ENCODE measurements at places on chromosomes 5 and 9.

DNA sequence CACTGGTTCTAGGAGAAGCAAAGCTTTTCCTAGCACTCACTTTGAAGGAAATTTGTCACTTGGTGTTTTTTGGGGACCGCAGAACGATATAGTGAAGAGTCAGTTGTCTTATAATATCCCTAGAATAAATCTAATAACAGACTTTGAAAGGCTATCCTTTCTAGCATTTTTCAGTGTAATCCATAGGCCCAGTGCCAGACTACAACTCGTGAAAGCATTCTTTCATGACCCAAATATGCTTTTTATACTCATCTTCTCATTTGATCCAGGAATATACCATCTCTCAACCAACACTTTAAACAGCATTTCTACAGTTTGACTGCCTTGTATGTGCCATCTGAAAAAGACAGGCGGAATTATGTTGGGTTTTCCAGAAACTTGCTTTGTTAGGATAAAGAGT lies 104.0 kb downstream of the ERCC6L2 start:
- no peak overlapping the region for H3K27ac ChIP-seq
- DNase-seq, result no peak
- peaks cover 2% of the 10 kb centered on the region for H3K36me3 ChIP-seq
- no peaks in the 10 kb centered on the region for H3K27me3 ChIP-seq

DNA sequence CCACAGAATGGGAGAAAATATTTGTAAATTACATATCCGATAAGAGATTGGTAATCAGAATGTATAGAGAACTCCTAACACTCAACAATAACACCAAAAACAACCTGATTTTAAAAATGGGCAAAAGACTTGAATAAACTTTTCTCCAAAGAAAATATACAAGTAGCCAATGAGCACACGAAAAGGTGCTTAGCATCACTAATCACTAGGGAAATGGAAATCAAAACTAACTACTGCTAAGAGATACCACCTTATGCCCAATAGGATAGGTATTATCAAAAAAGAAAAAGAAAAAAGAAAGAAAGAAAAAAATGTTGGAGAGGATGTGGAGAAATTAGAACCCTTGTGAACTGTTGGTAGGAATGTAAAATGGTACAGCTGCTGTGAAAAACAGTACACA lies 212.1 kb downstream of the TLR4 start:
- DNase-seq, result peak; percentile 0
- no peaks in the 10 kb centered on the region for H3K4me1 ChIP-seq
- no peak overlapping the region for H3K4me3 ChIP-seq
- H3K27ac ChIP-seq, result no peak overlapping the region
- H3K27me3 ChIP-seq, result no peaks in the 10 kb centered on the region
- no peaks in the 10 kb centered on the region for H3K36me3 ChIP-seq

DNA sequence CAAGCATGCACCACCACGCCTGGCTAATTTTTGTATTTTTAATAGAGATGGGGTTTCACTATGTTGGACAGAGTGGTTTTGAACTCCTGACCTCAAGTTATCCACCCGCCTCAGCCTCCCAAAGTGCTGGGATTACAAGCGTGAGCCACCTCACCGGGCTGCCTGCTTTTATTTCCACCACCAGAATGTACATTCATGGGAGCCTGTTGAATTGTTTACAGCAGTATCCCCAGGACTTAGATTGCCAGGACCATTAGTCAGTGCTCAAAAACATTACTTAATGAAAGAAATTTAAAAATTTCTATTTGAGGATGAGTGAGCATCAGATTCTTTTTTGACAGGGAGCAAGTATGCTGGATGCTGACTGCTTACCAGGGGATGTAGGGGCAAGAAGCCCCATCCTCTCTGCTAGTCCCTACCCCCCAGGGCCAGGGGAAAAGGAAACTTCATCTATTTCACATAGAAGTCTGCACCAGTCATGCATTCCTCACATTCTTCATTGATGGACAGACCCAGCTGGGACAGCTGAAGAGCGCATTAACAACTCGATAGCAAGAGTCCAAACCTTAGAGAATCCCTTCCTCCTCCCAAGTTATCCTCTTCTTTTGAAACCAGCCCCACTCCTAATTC lies 10.3 kb upstream of the RGMB start:
- DNase-seq, result no peak
- H3K36me3 ChIP-seq, result no peaks in the 10 kb centered on the region
- no peak overlapping the region for H3K4me3 ChIP-seq
- no peak overlapping the region for H3K27ac ChIP-seq
- peaks cover 19% of the 10 kb centered on the region for H3K27me3 ChIP-seq

DNA sequence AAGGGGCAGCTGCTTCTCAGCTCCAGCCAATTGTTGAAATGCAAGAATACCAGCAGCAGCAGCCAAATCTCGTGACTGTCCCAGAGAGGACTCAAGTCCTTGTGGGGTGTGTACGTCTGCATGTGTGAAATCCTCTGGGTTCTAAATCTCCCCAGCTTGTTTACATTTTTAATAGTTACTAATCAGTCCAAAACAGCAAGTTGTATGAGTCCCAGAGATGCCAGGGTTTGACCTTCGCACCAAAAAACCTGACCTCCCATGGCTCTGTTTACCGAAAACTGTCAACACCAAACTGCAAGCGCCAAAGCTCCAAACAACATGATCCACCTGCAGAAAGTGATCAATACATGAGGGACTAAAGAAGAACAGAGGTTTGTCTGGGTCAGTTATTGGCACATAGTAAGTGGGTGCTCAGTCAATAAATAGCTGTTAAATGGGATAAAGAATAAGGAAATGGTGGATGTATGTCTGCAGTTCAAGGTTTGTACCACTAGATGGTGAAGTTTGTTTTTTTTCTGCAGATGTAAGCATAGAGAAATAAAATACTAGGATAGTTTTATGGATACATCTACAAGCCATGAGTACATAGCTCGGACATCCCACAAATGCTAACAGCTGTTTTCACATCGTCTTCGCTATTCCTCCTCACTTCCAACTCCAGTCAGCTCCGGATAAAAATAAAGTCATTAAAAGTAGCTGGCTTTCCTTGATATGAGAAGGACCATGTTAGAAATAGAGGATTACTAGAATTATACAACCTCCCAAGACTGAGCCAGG lies 85.3 kb upstream of the ADRB2 start:
- H3K36me3 ChIP-seq, result no peaks in the 10 kb centered on the region
- H3K27me3 ChIP-seq, result no peaks in the 10 kb centered on the region

DNA sequence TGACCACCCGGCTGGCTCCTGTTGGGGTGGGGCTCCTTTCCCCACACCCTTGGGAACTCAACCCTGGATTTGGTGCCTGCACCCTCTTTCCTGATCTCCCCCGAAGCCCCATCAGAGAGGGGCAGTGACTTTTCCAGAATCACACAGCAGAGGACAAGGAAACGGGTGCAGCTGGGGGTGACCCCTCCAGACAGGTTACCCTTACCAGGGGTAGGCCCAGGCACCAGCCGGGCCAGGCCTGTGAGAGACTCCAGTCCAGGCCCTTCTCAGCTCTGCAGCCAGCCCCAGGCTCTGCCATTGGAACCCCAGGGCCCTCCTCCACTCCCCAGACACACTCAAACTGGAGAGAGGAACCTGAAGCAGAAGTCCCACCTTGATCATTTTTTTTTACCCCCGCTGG lies 19.0 kb upstream of the PHYHD1 start:
- no peak overlapping the region for H3K27ac ChIP-seq
- DNase-seq, result no peak
- H3K4me3 ChIP-seq, result no peak overlapping the region
- peaks cover 60% of the 10 kb centered on the region for H3K4me1 ChIP-seq

Data from common myeloid progenitor, CD34-positive (primary cell).